ENCODE measurements at places on chromosomes 7 and 10.

DNA sequence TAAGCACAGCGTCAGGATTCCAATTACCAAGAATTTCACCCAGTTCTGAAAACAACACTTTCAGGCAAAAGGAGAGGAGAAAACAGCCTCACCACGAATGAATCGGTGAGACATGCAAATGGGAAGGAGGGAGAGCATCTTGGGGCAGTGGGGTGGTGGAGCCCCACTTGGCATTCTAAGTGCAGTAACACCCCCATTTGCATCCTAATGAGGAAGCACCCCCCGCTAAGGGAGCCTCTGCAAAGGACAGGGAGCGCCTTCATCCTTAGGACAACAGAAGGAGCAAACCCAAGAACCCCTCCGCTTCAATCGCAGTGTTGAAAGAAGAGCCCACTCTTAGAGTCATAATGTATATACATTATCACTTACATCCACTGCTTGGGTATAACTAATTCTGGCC is 46.8 kb downstream of the NRAP start:
- no peak for DNase-seq

DNA sequence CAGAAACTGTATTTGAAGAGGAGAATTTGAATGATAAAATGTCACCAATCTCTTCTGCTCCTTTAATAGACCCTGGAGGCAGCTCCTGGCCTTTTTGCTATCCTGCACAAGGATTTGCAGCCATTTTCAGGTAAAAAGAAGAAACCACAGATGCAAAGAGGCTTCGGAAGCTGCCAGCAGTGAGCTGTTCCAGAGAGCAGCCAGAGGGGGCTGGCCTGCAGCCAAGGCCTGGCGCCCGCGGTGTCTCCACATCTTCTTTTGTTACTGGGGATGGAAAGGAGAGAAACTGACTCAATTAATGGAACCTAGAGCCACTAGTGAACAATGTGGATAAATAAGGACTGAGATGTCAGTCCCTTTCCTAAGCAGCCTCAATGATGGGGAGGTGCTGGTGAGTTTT is 23.9 kb upstream of the GPR26 start:
- no peak for DNase-seq

DNA sequence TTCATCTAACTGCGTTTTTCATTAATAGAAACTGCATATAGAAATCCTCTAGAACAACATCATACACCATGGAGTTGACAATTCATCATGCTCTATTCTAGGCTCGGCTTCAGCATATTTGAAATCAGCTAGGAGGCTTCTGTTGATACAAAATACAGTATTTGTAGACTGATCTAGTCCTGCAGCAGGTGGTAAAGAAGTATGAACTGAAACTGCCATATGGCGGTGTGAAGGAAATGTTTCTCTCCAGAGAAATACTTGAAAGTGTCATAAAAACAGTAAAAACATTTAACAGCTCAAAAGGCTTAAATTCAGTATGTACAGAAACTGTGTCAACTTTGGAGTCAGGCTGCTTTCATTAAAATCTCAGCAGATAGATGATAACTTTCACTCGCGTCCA is 32.0 kb upstream of the MYO3A start:
- no peak for DNase-seq

GRCh38 chr10:63866075-63866746 is 345.0 kb downstream of the REEP3 start:
- no peak for DNase-seq

DNA sequence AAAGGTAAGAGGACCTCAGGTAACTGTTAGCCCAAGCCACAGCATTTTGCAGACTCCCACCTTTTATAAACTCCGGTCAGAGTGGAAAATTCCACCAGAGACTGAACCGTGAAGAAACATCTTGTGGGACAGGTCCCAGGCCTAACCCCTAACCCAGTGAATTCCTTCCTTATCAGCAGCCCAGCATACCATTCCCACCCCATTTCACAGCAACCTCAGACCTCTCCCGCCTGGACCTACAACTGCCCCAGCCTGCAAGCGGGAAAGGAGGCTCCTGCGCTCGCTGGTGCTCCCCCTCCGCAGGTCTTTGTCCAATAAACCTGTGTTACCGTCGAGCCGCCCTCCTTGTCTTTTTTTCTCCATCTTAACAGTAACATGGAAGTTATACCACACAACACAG is 736.6 kb downstream of the MAGI2 start:
- no peak for DNase-seq

DNA sequence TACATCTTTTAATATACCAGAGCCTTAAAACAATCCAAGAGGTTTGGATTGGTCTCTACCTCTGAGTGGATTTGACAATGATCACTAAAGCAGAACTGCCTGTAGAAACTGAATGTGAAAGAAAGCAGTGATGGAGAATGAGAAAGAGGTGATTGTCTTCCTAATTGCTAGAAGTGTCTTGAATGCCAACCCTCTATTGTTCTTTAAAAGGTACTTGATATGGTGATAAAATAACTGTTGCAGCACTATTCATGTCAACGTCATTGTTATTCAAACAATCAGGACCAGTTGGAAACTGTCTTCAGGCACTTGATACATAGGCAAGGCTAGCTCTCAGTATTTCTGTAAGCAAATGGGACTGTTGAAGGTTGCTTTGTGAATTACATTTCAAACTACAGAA is 47.9 kb upstream of the ITPRID1 start:
- no peak for DNase-seq

GRCh38 chr10:89853781-89854191 is 152.4 kb downstream of the KIF20B start:
- DNase-seq = no peak

Measured in T-helper 22 cell (primary cell).